ENCODE measurements at places on chromosomes 13 and 19.

GRCh38 chr19:16676101-16676798 lies 15.3 kb downstream of the TMEM38A start:
- no peak for DNase-seq

DNA sequence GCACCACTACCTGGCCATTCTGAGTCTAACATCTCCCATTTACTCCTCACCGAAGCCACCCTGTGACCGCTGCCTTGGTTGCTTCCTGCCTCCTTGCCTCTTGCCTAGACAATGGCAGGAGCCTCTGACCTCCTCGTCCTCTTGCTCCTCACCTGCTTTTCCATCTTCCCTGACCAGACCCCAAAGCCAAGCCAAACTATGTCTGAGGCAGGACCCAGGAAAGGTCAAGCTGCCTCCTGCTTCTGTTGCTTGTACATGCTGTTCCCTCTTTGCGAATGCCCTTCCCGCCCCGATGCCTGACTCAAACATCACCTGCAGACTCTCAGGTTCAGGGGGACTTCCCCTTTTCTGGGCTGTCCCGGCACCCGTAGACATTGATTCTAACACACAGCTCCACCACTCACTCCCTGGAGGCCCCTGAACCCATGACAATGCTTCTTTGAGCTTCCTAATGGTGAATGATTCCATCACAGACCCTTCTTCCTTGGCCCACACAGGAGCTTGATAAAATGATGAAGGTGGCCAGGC lies 60.8 kb downstream of the F2RL3 start:
- no peak for DNase-seq

- DNase-seq, result no peak
Observed at GRCh38 chr13:88937384-88937783, 1266.2 kb downstream of the SLITRK5 start.

GRCh38 chr13:30718661-30719524 lies 16.4 kb upstream of the ALOX5AP start:
- DNase-seq, result no peak

DNA sequence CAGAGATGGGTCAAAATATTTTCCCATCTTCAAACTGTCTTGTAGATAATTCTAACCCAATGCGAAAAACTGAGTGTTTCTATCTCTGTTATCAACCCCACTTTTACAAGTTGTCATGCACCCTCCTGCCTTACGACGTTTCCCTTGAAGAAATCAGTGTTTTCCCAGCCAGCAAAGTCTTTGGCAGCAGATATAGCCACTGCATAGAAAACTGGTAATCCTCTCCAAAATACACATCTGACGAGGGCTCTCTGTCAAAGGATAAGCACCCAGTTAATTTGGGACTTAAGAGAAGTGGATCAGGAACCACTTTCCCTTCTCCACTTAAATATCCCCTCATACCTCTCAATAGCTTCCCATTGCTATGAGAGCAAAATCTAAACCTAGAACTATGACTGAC lies 351.9 kb upstream of the MIR17HG start:
- no peak for DNase-seq

GRCh38 chr13:107104631-107105030 lies 536.7 kb upstream of the ARGLU1 start:
- no peak for DNase-seq

- DNase-seq, result no peak
Observed at GRCh38 chr19:50447053-50447452, 14.4 kb downstream of the MYBPC2 start.

DNA sequence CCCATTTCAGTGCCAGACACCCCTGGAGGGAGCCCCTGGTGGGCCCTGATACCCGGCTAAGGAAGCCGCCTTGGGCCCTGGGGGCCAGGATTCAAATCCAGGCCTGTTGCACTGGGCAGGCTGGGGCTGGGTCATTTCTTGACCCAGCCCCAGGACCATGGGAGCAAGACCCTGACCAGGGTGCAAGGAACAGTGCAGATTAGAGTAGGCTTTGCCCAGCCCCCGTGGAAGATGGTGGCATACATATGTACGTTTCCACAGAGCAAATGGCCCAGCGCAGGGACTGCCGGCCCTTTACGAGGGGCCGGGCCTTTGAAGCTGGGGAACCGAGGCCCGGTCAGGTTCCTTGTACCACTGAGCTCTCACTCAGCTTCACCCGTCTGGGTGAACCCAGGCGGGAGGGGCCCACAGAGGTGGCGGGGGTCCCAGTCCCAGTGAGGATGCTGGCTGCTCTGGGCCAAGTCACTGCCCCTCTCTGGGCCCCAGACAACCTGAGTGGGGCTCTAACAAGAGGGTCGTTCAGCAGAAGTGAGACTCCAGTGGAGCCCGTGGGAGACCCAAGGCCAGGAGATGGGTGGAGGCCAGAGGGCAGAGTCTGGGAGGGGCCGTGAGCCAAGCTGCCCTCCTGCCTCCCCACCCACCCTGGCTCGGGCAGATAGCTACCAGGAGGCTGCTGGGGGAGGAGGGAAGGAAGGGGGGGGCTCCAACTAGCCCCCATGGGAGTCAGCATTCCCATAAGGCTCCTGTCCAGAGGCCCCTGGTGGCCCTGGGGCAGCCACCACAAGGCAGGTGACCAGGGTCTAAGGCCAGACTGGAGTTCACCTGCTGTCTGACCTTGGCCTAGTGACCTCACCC lies 2.7 kb downstream of the MKNK2 start:
- DNase-seq, result no peak

GRCh38 chr19:15159251-15159650 lies 41.5 kb downstream of the NOTCH3 start:
- no peak for DNase-seq

DNA sequence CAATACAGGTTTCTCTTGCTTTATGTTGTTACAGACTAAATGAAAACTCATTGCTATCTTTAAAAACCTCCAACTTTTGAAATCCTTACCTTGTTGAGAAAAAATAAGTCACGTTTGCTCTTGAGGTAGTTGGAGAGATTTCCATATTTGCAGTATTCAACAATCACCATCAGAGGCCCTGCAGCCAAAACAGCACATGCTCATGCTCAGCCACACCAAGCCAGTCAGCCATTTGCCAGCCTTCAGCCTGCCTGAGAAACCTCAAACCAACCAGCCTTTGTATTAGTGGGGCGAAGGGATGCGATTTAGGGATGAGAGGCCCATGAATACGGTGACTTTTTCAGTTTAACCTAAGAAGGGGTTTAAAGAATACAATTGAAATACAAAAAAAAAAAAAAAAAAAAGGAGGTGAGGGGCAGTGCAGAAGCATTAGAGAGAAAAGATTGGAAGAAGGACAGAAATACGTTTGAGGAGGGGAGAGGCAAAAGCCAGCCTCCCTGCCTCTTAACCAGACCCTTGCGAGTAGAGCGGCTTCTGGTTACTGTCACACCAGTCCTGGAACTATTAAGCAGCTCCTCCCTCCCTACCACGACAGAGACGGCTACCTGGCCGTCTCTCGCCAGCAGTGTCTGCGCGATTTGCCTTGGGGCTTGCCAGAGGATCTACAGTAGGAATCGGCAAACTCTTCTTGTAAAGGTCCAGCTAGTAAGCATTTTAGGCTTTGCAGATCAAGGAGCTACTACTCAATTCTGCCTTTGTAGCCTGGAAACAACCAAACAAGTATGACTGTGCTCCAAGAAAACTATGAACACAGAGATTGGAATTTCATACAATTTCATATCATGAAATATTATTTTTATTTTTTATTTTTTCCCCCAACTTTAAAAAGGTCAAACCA lies 167.3 kb downstream of the FLT1 start:
- DNase-seq, result no peak

GRCh38 chr13:63308549-63309165 lies 1893.0 kb upstream of the PCDH20 start:
- DNase-seq, result no peak
